ENCODE measurements at places on chromosomes 1 and 21.

- DNase-seq = no peak
Observed at GRCh38 chr1:245197911-245198379, 43.2 kb downstream of the KIF26B start.

DNA sequence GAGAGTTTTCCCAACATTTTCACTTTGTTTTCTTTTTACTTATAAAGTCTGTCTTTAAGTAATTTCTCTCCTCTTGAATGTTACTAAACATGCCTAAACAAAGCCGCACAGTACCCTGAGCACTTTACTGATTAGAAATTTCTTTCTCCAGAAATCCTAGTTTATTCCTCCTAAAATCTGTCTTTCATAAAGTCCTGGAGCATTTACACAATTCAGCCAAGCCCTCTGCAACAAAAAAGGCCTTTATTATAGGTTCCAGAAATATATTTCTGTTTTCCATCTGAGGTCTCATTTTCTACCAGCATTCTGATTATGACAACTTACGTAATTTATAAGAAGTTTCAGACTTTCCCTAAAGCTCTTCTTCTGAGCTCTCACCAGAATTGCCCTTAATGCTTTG, 549.5 kb upstream of the OLFM3 start:
- DNase-seq = no peak

GRCh38 chr1:197103300-197103699, 36.2 kb upstream of the F13B start:
- no peak for DNase-seq

DNA sequence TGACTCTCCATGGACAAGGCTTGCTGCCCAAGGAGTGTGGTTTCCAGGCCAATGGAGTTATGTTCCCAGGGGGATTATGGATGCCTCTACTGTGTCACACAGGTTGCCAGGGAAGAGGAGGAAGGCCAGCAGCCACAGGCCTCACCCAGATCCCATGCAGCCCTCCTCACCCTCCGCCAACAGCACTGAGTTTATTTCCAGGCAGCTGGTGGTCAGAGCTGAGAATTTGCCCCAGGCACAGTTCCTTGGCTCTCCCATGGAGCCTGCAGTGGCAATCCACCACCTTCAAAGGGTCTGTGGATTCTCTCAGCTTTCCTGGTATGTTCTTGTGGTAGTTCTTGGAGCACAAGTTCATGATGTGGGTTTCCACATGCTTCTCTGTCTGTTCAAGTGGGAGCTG, 79.2 kb downstream of the NTNG1 start:
- DNase-seq = no peak

GRCh38 chr1:59523745-59524450, 227.0 kb downstream of the FGGY start:
- DNase-seq = no peak

DNA sequence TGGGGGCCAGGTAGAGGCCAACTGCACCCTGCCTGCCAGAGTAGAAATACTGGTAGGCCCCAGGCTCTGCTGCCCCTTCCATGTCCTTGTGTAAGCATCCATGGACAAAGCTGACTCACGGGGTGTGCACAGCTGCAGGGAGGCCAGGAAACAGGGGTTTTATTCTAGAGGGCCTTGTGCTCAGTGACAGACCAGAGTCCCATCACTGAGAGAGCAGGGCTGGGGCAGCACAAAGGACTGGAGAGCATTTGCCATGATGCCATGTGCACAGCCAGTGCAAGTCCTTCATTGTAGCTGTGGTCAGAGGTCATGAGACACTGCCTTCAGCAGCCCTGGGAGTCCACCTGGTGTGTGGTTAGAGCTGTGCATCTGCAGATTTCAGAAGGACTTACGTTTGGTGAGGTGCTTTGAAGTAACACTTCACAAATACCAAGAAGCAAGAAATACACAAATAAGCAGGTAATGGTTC, 8.1 kb downstream of the ARF1 start:
- DNase-seq = no peak

- no peak for DNase-seq
Observed at GRCh38 chr1:55959136-55959548, 620.2 kb downstream of the PLPP3 start.

- DNase-seq = no peak
Observed at GRCh38 chr1:212089560-212090163, 54.1 kb downstream of the DTL start.

- peak; percentile 68 for DNase-seq
Observed at GRCh38 chr1:103514920-103515503, 10.5 kb upstream of the RNPC3 start.

DNA sequence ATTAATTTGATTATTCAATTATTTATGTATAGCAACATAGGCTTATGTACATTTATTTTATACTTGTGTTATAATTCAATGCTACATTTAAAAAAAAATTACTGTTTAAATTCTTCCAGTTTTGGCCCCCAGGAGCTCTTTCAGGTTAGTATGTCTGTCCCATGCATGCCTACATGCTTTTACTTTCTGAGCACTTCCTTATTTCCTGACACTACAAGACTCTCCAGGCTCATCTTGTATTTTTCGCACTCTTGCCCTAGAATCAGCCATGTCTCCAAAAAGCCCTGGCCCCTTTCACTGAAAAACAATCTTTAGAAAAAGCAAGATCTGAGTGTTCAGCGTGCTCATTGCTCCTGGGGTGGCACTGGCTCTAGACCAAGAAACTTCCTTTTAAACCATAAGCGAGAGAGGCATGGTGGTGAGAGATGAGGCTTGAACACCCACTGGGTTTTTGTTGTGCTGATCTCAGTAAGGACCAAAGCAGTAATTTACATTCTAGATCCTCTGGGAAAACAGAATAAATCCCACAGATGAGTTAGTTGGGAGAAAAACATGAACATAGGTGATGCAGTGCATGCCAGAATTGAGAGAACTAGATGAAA, 95.0 kb downstream of the SLC30A10 start:
- no peak for DNase-seq

GRCh38 chr1:101025283-101025656, 314 bp downstream of the DPH5 start:
- DNase-seq = peak; percentile 39

DNA sequence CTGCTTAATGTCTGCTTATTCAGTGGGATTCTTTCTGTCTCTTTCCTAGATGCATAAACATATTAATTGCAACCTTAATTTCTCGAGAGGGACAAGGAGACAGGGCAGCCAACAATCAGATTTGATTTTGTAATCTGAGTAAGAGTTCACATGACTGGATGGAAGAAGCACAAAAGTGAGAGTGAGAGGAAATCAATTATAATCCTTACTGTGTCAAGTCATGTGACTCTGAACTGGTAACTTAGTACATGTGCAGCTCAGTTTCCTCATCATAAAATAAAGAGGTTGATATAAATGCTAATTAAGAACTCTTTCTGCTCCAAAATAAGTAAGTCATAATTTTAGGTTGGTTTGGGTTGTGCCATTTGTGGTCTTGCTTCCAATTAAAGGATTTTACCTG, 439.5 kb downstream of the AMY1C start:
- DNase-seq = no peak

GRCh38 chr1:244163861-244164510, 112.9 kb downstream of the ZBTB18 start:
- DNase-seq = no peak

DNA sequence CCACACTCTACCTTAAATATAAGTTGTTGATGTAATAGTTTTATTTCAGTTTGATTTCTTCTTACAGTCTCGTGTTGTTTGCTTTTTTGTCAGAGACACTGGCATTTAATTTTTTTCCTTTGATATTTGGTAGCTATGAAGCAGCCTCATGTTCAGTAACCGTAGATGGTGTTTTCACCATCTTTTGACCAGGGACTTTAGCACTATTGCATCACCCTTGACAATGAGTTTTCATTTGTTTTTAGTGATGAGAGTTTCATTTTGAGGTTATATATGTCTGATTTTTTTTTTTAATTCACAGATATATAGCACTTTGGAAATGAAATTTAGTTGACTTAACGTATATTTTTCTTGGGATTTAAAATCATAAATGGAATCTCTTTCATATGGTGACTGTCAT, 36.2 kb downstream of the CEP350 start:
- no peak for DNase-seq
